Ascending aorta (tissue), 2 donors: ENCODE measurements at places on chromosomes 13 and 19. TPM values are rescaled to one million over a fixed set of nuclear protein-coding genes. Genes with fewer than 3 reads are reported as not detected.

DNA sequence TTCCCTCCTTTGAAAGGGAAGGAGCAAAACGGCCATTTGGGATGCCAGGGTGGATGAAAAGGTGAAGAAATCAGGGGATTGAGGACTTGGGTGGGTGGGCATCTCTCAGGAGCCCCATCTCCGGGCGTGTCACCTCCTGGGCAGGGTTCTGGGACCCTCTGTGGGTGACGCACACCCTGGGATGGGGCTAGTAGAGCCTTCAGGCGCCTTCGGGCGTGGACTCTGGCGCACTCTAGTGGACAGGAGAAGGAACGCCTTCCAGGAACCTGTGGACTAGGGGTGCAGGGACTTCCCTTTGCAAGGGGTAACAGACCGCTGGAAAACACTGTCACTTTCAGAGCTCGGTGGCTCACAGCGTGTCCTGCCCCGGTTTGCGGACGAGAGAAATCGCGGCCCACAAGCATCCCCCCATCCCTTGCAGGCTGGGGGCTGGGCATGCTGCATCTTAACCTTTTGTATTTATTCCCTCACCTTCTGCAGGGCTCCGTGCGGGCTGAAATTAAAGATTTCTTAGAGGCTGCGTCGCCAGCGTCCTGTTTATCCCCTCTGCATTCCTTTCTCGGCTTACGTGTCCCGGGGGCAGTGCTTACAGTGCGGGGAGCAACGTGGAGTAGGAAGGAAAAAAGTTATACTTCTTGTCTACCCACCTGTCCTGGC is 15.2 kb upstream of the S1PR4 start:
- no peak for DNase-seq

Gene LINGO3
- total RNA-seq, result not detected

- DNase-seq, result no peak
Observed at GRCh38 chr13:39452834-39453233, 150.2 kb downstream of the LHFPL6 start.

GRCh38 chr13:76637641-76638141 is 248.5 kb downstream of the KCTD12 start:
- DNase-seq, result no peak
